ENCODE measurements at places on chromosomes 6 and 20.

DNA sequence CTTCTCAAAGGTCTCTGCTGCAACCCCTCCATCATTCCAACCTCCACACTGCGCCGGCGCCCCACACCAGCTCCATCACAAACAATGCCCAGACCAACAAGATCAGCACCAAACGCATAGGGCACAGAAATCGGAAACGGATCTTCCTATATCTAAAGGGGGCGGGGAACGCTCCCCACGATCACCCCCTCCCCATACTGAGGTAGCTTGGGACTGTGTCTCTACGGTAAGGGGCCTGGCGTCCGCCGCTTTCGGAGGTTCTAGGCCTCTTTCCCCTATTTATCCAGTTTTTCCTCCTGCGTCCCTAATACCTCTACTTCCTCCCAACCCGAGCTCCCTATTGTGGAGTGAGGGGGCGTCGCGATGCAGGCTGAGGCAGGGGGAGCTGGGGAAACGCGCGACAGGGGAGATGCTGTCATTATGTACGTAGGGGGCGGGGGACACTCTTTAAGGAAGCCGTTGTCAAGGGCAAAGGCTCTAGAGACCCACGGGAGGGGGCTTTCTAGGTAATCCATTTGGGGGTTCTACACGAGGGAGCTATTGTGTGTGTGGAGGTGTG, 909 bp downstream of the DNAAF9 start:
- no peak for DNase-seq

- DNase-seq: no peak
Measured at GRCh38 chr6:111171577-111172400, 84.5 kb downstream of the SLC16A10 start.

DNA sequence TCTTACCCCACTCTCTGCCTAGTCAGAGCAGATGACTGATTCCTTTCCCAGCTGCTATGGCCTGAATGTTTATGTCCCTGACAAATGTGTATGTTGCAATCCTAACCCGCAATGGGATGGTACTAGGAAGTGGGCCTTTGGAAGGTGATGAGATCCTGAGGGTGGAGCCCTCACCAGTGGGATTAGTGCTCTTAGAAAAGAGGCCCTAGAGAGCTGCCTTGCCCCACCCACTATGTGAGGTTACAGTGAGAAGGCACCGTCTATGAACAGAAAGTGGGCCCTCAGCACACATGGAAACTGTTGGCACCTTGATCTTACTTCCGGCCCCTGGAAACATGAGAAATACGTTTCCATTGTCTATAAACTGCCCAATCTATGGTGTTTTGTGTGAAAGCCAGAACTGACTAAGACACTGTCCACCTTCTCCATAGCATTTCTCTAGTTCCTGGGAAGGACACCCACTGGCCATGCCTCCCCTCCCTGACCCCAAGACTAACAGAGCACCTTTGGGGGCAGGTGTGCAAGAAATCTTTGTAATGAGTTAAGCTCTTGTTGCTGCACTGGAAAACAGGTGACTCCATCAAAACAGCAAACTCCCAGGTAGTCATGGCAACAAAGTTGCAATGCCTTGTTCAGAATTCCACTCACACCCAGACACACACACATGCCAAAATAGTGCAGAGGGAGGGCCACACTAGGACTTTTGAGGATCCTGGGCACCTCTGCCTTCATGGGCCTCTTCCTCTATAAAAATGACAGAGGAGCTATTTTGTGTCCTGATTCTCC, 16.2 kb downstream of the GABRR2 start:
- DNase-seq: no peak

DNA sequence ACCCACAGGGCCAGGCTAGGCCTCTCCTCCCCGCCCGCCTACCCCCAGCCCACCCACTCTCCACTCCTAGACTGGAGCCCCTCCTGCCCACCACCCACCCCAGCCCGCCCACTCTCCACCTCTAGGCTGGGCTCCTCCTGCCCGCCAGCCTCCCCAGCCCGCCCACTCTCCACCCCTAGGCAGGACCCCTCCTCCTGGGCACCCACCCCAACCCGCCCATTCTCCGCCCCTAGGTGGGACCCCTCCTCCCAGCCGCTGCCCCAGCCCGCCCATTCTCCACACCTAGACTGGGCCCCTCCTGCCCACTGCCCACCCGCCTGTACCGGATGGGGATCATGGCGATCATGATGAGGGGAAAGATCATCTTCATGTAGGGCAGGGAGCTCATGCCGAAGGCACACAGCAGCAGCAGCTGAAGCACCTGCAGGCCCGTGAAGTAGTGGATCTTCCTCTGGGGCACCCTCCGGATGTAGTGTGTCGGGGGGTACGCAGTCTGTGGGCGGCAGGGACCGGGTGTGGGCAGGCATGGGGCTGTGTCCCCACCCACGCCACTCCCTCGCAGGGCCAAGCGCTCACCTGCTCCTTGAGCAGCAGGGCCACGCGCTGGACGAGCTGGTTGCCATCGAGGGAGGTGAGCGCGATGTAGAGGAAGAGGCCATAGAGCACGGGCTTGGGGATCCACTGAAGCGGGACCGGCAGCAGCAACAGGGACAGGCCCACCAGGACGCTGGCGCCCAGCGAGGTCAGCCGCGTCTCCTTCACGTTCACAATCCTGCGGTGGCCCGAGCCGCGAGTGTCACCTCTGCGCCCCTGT, 10.8 kb downstream of the SLC4A11 start:
- no peak for DNase-seq

- no peak for DNase-seq
Measured at GRCh38 chr6:40500227-40500626, 86.9 kb downstream of the LRFN2 start.
